Endodermal cell (in vitro differentiated cells): ENCODE measurements at places on chromosomes 16 and 17. TPM values are rescaled to one million over a fixed set of nuclear protein-coding genes. Genes with fewer than 3 reads are reported as not detected.

Gene APRT
- 143 to 200 TPM (median 192 TPM) in 3 replicates for total RNA-seq

Gene ABCA6
- total RNA-seq = not detected in 3 replicates

GRCh38 chr16:24049113-24049512 lies 207.0 kb upstream of the CACNG3 start:
- H3K4me1 ChIP-seq = no peaks in the 10 kb centered on the region
- no peak for DNase-seq
- H3K27ac ChIP-seq = no peak overlapping the region
- H3K36me3 ChIP-seq = no peaks in the 10 kb centered on the region
- no peak overlapping the region for H3K4me3 ChIP-seq

- H3K4me3 ChIP-seq = no peak overlapping the region
- no peaks in the 10 kb centered on the region for H3K27me3 ChIP-seq
- peak; percentile 81 for DNase-seq
- no peak overlapping the region for H3K27ac ChIP-seq
- H3K36me3 ChIP-seq = no peaks in the 10 kb centered on the region
Measured at GRCh38 chr16:3963203-3963602, 82.7 kb upstream of the CREBBP start.

DNA sequence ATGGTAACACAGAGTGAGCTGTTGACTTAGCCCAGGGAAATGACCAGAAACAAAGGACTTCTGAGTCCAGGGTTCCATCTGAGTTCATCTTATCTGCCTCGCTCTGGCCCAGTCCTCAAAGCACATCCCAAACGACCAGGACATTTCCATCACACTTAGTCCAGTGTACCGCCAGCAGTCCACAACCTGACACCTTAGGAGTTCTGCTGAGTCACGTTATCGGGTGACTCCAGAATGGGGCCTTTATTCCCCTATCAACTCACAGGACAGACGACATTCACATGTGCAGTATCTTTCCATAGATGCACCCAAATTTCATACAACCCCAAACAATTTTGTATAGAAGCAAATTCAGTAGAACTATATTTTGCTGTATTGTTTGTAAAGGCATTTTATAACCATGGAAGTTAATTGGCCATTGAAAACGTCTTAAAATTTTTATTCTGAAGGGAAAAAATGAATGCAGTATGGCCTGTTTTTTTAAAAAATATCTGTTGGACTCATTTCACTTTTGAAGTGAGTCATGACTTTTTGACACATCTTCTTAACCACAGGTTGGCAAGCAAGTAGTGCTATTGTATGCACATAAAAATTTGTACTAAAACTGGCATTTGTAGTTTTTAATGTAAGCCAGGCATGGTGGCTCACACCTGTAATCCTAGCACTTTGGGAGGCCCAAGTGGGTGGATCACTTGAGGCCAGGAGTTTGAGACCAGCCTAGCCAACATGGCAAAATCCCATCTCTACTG lies 46.3 kb downstream of the ZNF18 start:
- H3K4me3 ChIP-seq = no peak overlapping the region
- peaks cover 8% of the 10 kb centered on the region for H3K36me3 ChIP-seq
- no peaks in the 10 kb centered on the region for H3K27me3 ChIP-seq
- H3K4me1 ChIP-seq = no peaks in the 10 kb centered on the region

- peaks cover 6% of the 10 kb centered on the region for H3K4me1 ChIP-seq
- H3K4me3 ChIP-seq = no peak overlapping the region
- DNase-seq = no peak
- H3K27ac ChIP-seq = no peak overlapping the region
Measured at GRCh38 chr17:30341703-30342249, 7.9 kb upstream of the TMIGD1 start.

DNA sequence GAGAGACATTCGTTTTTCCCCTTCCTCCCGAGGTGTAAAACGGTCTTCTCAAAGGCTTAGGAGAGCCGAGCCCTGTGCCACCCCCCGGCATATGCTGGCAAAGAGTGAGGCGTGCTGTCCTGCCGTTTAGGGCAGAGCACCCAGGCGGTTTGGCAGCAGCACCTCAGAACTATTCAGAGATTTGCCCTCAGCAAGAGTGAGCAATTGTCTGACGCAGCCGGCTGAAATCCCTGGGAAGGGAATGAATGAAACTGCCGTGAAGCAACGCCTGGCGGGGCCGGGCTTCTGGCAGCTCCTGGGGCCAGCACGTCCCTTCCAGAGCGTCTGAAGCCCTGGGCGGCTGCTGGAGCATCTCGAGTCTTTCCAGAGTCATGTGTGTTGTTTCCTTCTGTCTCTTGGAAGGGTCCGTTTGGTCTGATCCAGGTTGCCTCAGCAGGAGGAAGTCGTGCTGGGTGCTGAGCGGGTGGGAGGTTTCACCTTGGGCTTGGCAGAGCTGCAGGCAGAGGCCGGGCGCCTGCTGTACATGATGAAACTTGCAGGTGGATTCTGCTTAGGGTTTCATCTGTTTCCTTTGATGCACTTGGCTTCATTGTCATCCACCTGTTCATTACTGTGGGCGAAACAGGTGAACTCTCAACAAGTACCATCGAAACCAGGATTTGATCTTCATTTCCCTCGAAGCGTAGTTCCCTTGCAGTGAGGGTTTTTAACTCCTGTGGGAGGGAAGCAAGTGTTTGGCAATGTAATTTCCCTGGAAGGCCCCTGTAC lies 35.4 kb downstream of the TBCD start:
- DNase-seq = no peak
- H3K4me3 ChIP-seq = no peak overlapping the region
- H3K27me3 ChIP-seq = no peaks in the 10 kb centered on the region
- H3K36me3 ChIP-seq = peaks cover 28% of the 10 kb centered on the region
- H3K4me1 ChIP-seq = no peaks in the 10 kb centered on the region
- H3K27ac ChIP-seq = no peak overlapping the region

- H3K4me3 ChIP-seq = no peak overlapping the region
- DNase-seq = no peak
- H3K4me1 ChIP-seq = no peaks in the 10 kb centered on the region
- H3K27ac ChIP-seq = no peak overlapping the region
- H3K27me3 ChIP-seq = no peaks in the 10 kb centered on the region
Measured at GRCh38 chr16:25198021-25198420, 18.7 kb upstream of the AQP8 start.
